ENCODE measurements at places on chromosomes 5 and 9.

- DNase-seq: no peak
Observed at GRCh38 chr5:116402235-116402634, 172.4 kb downstream of the SEMA6A start.

GRCh38 chr9:136623842-136624183 is 38.9 kb upstream of the EGFL7 start:
- no peak for DNase-seq

- DNase-seq: no peak
Observed at GRCh38 chr5:137389042-137389441, 110.1 kb downstream of the SPOCK1 start.

GRCh38 chr9:116039312-116039711 is 114.3 kb upstream of the PAPPA start:
- DNase-seq: no peak

- no peak for DNase-seq
Observed at GRCh38 chr5:61283471-61283870, 48.6 kb upstream of the ZSWIM6 start.

- no peak for DNase-seq
Observed at GRCh38 chr5:136526021-136526420, 160.7 kb upstream of the TRPC7 start.

DNA sequence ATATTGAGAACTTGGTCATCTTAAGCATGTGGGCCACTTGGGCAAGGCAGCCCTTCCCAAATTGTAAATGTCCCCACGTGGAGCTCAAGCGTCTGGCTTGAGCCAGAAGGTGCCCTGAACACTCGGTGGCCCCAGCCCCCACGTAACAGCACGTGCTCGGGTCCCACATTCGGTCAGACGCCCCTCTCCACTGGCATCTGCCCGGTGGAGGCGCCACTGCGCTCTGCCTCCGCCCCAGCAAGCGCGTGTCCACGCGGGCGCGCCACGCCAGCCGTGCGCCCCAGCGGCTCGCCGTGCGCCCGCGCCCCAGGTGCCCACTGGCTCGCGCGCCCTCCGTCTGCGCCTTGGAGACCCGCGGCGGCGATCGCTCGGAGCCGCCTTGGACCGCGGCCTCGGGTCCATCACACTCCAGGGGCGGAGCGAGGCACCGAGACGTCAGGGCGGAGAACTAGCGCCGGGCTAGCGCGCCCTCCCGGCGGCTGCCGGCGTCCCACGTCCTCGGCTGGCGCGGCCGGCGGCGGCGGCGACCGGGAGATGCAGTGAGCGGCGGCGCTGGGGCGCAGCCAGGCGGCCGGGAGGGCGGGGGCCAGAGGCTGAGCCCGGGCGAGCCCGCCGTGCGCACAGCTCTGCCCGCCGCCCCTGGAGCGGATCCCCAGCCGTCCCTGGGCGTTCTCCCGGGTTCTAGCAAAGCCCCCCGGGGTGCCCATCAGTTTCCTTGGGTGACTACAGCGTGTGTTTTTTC is at the start of gene PALM2AKAP2:
Gene PALM2AKAP2, plus strand, starts transcription at position 488 of the 742 bp plus-strand sequence. CDS start 291 bp downstream, outside the sequence.
- no peak for DNase-seq

DNA sequence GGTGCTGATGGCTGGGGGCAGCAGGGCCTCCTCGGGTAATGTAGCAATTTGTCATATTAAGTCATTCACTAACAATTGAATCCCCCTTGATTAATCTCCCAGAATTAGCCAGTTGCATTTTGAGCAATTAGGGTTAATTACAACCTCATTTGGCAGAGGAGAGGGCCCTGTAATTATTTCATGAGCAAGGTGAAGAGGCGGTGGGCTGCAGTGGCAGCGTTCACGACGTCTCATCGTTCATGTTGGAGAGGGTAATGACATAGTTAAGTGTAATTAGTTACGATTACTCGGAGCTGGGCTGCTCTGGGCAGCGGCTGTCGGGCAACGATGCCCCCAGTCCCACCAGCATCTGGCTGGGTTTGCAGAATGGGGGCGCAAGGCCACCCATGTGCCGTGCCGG is 46.0 kb downstream of the NEK6 start:
- DNase-seq: no peak

GRCh38 chr9:36632892-36633291 is 60.2 kb downstream of the MELK start:
- DNase-seq: peak; percentile 13

GRCh38 chr5:158591301-158591863 is 508.3 kb downstream of the EBF1 start:
- DNase-seq: no peak

DNA sequence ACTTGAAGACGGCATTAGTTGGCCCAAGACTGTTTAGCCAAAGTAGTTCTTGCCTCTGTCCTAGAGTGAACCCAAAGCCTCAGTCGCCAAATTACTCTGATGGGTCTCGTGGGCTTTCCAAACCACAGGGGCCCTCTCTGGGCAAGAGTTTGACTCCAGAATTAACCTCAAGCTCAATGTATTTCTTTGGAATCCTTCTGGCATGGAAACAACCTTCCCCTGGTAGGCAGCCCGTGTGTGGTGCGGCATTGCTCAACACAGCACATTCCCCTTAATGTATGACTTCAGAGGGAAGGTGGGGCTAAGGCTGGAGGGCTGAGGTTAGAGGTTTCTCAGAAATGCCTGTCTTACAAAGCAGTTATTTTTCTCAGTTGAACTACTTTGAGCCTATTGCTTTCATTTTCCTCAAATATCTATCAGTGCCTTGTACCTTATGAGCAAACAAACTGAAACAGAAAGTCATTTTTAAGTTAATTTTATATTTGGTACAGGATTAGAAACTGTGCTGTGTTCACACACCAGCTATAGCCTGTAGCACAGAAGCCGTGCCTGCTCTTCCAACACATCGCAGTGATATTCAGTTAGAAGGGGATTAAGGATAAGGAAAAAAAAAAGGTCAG is 123.9 kb upstream of the HAPLN1 start:
- DNase-seq: peak; percentile 63

DNA sequence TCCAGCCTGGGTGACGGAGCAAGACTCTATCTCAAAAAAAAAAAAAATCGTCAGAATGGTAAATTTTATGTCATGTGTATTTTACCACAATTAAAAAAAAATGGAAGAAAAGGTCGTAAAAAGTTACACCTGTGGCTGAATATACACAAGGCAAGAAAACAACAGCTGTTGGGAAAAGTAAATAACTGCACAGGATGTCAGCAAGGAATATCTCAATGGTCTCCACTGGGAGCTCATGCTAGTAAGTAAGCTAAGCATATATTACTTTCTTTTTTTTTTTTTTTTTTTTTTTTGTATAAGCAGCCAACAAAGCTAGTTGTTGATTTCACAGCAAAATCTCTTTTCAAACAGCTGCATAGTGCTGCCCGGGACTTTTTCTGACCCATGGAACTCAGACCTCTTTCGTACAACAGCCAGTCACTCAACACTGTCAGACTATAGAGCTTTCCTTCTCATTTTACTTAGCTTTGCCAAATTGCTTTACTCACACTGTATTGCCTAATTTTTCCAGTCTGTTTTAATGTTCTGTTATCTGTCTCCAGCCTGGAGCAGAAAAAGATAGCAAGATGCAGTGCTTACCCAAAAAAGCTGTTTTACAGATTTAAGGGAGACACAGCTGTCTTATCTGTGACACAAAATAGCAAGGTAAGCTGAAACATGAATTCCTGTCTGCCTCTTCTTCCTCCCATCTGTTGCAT is 175.9 kb downstream of the ENC1 start:
- DNase-seq: no peak

- DNase-seq: no peak
Observed at GRCh38 chr9:130208600-130209347, 36.6 kb downstream of the NCS1 start.

DNA sequence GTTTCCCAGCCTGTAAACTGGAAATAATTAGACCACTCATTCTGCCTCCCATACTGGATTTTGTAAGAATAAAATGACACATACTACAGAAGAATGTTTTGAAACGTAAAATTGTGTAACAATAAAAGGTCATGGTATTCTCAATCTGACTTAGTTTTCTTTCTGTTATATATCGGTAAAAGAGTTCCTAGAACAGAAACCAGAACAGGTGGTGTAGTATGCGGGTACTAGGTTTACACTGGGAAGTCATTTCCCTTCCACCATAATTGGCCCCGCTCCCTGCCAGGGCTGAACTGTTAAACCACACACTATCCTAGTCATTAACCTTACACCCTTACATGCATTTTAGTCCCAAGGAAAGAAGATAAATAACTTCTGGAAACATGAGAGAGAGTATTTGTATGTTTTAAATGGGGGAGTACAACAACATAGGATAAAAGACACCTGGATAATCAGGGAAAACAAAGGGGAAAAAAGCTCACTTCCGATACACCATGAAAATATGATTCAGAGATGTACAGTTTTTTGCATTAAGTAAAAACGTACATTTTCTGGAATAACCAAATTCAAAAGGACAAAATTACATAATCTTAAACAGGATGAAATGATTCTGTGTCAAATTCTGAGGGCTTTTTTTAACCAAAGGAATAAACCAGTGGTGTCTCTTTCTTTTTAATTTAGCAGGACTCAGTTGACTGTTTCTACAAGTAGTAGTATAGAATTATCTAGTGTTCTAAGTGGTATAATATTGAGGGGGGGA is 199.7 kb downstream of the GLIS3 start:
- no peak for DNase-seq

DNA sequence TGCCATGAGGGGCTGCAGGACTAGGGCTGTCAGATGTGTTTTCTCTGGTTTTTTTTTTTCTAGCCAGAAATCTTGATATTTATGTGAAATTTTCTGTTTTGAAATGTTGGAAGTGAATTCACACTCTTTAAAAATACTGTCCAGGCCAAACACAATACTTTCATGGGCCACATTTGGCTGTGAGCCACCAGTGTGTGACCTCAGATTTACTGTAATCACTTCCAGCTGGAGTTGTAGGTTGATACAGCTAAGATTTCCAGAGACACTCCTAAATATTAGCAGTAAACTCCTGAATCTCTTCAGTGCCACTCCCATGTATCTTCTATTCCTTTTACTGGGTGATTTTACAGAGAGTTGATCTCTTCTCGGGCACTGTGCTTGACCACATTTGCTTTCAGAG is 92.2 kb upstream of the CKMT2 start:
- DNase-seq: no peak

- no peak for DNase-seq
Observed at GRCh38 chr5:164007064-164007463, 501.6 kb downstream of the MAT2B start.

DNA sequence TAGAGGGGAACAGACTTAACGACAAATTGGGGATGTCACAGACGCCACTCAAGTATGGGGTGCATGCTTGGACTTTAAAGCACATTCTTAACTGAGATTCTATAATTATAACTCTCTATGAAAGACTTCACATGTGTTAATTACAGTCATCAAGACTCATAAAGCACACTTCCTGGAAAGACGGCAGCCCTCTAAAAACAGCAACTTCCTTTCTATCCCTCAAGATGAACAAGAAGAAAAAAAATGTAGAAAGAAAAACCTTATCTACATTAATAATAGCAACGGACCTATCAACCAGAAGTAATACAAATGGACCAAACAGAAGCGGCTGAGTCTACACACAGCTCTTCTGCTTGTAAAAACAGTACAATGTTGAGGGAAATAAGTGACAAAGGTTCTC is 21.2 kb downstream of the GNAQ start:
- DNase-seq: no peak

GRCh38 chr5:128513806-128514205 is 24.2 kb downstream of the FBN2 start:
- no peak for DNase-seq

- DNase-seq: no peak
Observed at GRCh38 chr5:113162770-113163169, 186.2 kb downstream of the DCP2 start.

DNA sequence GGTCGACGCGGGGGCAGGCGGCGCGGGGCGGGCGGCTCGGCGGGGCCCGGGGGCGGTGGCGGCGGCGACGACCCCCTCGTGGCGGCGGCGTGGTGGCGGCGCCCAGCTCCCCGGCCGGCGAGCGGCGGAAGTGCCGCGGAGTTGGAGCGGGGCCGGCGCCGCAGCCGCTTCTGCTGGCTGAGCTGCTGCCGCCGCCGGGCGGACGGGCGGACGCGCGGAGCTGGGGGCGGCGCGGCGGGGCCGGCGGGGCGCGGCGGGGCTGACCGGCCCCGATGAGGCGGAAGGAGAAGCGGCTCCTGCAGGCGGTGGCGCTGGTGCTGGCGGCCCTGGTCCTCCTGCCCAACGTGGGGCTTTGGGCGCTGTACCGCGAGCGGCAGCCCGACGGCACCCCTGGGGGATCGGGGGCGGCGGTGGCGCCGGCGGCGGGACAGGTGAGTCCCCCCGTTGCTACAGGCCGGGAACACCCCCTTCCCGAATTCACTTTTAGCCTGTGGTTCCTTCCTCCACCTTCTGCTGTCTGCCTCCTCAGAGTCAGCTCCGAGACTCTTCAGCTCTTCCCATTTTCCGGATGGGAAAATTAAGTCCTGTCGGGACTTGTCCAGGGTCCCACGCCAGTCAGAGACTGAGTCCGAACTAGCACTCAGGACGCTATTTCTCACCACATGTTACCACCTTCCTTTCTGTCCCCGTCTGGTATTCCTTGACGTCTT is at the start of gene GALNT10:
Gene GALNT10, plus strand, starts transcription at position 139 of the 710 bp plus-strand sequence. Its CDS starts 134 bp downstream, at position 273.
- DNase-seq: no peak

DNA sequence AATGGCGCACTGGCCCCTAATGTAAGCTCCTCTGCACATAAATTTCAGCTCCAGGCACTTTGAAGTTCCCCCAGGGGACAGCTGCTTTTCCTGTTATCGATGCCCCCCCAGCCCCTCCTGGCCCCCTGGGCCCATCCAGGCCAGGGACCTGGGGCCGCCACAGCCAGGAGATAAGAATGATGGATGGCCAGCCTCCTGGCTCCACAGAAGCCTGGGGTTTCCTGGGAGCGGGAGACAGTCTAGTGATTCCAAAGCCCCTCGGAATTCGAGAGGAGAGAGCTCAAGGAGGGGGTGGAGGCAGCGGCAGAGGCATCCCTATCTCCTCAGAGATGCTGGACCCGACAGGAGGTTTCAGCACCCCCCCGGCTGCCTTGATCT is 98.4 kb upstream of the HAND1 start:
- no peak for DNase-seq

DNA sequence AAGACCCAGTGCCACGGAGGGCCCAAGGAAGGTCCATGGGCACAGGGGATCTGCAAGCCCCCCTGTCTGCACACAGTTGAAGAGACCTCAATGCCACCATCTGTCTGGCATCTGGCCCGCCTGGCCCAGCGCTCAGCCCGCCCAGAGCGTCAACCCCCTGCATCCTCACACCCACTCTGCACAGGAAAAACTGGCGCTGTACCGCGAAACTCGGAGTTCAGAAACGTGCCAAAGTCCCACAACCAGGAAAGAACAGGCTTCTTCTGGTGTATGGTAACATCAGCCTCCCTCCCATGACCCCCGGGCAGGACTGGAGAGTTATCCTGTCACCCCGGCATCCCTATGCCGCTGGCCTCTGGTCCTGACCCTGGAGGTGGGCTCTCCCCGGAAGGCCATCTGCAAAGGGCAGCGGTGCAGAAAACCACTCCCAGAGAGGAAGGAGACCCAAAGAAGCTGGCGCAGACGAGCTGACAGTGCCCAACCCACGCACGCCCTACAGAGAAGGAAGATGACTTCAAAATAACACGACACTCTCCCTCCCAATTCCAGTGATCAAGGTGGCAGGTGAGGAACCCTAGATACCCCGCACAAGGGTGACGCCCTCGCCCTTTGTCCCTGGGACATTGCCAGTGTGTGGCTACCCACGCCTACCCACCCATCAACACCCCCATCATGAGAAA is 18.9 kb downstream of the VAV2 start:
- DNase-seq: no peak

GRCh38 chr5:149333711-149334443 is 11.4 kb upstream of the GRPEL2 start:
- no peak for DNase-seq

Data from non-pigmented ciliary epithelial cell (primary cell).